Activated T-helper 1 cell treated with anti-CD3 and anti-CD28 coated beads, Interleukin-2, amount 50 U/mL, for 16 hours (primary cell): ENCODE measurements at places on chromosomes 3 and 15.

DNA sequence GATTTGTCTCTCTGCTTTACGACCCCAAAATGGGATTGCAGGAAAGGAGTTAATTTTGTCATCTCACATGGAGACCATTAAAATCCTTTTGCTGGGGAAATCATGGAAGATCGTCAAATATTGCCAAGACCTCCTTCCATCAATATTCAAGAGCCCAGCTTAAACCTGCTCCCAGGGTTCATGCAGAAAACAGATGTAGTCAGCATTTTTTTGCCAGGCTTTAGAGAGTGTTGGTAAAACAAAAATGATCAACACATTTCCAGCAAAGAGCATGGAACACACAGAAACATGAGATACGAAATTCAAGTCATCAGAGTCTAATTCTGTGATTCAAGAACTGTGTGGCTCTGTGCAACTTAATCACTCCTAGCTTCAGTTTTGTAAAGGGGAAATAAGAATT, 118.0 kb upstream of the ATP10A start:
- no peak for DNase-seq

DNA sequence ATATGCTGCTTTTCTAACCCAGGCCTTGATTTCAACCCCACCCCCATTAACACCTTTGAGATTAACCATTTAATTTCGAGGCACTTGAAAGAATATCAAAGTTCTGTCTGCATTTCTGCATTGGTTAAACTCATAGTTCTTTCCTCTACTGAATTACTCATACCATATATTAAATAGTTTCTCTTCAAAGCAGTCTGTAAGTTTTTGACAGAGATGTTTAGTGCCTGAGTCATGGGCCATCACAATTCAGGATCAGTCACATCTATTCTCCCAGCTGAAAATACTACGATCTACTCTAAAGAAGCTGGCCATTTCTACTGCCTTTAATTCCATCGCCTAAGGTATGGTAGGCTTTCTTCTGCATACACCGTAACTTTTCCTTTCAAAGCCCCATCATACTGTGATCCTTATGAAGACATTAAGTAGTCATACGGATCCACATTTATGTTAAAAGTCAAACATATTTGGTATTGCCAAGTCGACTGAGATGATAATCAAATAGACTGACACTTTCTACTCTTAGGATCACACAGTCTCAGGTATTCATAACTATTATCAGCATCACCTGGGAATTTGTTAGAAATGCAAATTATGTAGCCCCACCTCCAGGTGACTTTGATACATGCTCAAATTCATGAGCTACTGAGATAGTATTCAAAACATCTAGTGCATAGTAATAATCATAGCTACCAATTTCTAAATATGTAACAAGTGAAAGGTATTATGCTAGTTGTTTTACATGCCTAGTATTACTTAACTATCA, 489.4 kb upstream of the IL12A start:
- no peak for DNase-seq

- no peak for DNase-seq
These were observed 28.1 kb downstream of the OPA1 start for GRCh38 chr3:193621127-193621526.

- DNase-seq, result no peak
These were observed 192.7 kb upstream of the LRIG1 start for GRCh38 chr3:66693461-66694031.

- no peak for DNase-seq
These were observed 6.5 kb downstream of the ARHGEF3 start for GRCh38 chr3:56795097-56795828.

DNA sequence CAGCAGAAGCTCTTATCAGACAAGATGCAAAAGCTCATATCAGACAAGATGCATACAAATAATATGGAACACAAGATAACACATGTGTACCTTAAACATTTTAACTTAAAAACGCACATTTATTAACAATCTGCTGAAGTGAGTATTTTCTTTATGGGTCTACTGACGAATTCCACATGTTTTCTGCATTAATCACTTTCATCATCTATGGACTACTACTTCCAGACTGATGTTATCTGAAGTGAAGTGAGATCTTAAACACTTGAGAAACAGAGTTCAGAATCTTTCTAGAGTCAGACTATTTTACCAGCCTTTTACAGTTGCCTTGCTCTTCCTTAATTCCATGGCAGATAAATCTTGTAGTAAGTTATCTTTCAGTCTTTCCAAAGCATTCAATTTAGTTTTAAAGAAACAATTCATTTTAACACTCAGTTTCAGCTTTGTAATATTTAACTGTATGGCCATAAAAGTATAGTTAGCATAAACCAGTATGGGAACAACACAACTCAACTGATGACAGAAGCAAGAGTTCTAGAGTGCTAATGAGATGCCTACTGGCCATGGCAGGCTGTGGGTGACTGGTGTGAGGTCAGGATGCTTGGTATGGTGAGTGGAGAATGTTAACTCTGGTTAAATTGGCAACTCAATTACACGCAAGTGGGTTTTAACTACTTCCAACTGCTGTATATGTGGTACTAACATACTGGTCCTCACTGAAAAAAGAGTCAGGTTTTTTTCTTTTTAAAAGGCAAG, 9.8 kb downstream of the CMTM6 start:
- DNase-seq, result no peak

GRCh38 chr15:88419830-88420229, 47.4 kb downstream of the MRPL46 start:
- no peak for DNase-seq

GRCh38 chr3:117480525-117480924, 770.9 kb downstream of the TUSC7 start:
- no peak for DNase-seq
